Brain pericyte (primary cell): ENCODE measurements at places on chromosomes 7 and 10.

GRCh38 chr10:65779985-65780384 is 1145.9 kb upstream of the LRRTM3 start:
- DNase-seq = no peak

DNA sequence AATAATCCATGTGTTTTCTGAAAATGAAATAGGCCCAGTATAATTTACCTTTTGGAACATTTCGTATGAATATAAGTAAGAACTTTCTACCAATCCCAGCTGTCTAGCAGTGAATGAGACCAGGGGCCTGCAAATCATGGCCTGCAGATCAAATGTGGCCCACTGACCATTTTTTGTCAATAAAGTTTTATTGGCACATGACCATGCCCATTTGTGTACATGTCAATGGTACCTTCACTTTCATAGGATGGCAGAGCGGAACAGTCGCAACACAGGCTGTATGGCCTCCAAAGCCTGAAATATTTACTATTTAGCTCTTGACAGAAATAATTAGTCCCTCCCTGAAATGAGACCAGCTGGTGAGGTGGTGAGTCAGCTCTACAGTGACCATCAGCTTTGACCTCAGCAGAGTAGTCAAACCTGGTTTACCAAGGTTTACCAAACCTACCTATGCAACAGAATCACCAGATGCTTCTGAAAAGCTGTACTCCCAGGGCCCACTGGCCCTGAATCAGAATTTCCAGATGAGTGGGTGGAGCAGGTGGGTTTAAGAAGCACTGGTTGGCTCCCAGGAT is 13.8 kb upstream of the C10orf90 start:
- DNase-seq = no peak

DNA sequence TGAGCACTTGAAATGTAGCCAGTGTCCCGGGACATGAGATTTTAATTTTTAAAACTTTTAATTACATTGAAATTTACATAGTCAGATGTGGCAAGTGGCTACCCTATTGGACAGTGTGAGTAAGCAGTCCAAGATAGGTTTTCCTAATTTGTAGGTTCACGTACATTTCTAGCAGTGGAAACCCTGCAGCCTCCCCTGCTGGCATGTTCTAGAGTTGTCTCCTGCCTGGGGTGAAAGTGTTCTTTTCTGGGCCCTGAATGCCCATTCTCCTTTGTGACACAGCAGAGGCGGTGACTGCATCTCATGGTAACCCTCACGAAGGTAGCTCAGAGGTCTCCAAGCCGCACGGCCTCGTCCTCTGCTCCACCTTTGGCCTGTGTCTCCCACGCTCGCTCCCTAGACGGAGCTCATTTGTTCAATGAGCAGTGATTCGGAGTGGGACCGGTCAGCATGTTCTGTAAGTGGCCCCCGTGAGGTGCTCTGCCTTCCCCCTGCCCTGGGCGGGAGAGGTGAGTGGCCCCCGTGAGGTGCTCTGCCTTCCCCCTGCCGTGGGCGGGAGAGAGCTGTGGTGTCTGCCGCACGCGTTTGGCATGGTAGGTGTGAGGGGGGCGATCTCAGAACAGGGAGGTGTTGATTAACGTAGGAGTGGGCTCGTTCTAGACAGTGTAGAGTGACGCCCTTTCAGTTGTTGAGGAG is 18.0 kb downstream of the WDR37 start:
- no peak for DNase-seq

DNA sequence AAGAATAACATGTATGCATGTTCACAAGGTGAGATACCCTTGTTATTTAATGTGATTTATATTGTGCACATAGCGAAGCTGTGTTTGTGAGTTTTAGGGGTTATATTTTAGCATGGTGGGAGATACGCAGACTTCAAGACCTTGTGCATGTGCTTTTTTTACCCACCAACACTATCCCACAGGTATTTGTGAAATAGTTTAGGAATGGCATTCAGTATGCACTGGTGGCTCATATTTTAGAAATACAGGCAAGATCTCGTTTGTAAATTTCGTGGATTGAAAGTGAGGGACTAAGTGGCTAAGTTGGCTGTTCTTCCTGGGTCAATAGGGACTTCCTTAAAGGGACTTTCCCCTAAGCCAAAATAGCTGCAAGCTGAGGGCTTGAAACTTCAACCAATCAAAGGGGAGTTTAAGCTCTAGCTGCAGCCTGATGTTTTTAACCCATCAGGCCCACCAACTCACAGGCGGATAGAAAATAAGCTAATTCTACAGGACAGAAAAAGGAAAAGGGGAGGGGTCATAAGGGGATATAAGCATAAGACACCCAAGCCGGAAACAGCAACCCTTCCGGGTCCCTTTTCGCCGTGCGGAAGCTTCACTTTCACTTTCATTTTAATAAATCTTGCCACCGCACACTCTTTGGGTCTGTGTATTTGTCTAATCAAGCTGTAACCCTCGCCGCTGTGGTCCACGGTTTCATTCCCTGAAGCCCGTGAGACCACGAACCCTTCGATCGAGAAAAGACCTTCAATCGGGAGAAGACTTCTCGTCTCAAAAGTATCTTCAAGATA is 291.0 kb downstream of the GPR158 start:
- no peak for DNase-seq

- DNase-seq = no peak
These were observed 184.2 kb downstream of the EMX2 start for GRCh38 chr10:117726596-117727295.

- DNase-seq = no peak
These were observed 24.3 kb upstream of the ITGB8 start for GRCh38 chr7:20306180-20306946.

DNA sequence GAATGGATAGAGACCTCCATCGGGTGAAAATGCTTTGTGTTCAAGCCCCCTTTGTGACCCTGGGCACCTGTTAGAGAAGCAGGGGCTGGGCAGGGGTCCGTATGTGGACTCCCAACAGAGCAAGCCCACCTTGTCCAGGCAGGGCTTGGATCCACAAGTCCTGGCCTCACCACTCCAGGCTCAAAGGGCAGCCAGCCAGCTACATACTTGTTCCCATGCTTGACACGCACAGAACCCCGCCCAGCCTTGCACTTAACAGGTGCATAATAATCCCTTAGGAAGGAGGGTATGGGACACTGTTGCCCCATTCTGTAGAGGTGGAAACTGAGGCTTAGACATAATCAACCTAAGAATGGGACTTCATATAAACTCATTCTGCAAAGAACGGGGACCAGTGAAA is 160.6 kb downstream of the PRKAG2 start:
- DNase-seq = no peak

DNA sequence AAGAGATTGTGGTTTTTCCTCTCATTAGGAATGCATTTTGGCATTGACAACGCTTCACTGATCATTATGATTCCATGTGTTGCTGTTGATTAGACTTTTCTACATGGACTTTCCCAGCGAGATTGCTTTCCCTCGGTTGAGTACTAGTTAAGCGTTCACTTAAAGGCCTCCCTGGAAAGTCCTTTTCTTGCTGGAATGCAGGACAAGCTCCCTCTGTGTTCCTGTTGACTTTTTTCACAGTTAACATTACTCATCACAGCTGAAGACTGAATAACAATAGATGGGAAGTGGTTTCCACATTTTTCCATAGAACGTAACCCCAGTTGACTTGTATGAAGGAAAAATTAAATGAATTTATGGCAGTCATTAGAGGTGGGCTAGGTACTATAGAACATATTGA is 2.6 kb upstream of the CAV1 start:
- DNase-seq = no peak
